ENCODE measurements at places on chromosomes 5 and 9.

DNA sequence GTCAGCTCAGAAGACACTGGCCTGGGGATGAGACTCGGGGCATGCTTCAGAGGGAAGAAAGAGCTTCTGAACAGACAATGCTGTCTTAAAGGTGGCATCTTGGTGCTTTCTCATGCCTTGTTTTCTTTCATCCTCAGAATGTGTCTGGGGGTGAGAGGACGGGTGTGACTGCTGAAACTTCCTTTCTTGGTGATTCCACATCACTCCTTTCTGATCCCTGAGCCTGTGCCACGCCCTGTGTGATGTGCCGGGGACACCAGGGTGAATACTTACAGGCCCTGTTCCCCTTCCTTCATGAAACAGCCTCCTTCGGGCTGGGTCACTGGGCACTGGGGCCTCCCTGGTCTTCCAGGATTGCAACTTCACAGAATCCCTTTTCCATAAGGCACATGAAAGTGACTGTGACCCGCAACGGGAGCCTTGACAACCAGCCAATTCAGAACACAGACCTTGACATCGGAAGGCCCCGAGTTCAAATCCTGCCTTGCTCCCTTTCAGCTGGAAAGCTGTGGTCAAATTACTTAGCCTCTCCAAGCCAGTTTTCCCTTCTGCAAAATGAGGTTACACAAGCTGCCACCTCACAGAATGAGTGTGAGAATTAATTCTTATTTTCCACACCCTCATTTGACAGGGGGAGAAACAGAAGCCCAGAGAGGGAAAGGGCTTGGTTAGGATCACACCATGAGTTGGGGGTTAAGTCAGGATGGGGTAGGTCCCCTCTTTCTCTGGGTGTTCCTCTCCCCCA, 44.1 kb upstream of the IL17B start:
- no peak for DNase-seq

DNA sequence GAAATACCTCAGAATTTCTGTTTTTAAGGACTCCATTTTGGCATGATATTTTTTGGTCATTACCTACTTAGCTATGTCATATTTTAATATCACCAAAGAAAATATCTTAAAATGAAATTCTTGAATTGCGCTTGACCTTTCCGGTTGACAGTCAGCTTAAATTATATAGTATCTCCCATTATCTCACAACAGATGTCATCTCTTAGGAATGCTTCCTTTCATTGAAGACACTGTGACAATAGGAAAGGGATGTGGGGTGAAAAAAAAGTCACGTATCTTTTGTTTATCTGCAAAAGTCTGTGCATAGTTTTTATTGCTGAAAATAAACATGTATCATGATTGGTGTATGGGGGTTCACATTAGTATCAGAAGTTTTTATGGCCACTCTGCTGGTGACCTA, 105.8 kb downstream of the INVS start:
- DNase-seq: no peak

- no peak for DNase-seq
These were observed 5.3 kb upstream of the SAP30L start for GRCh38 chr5:154440540-154440939.

DNA sequence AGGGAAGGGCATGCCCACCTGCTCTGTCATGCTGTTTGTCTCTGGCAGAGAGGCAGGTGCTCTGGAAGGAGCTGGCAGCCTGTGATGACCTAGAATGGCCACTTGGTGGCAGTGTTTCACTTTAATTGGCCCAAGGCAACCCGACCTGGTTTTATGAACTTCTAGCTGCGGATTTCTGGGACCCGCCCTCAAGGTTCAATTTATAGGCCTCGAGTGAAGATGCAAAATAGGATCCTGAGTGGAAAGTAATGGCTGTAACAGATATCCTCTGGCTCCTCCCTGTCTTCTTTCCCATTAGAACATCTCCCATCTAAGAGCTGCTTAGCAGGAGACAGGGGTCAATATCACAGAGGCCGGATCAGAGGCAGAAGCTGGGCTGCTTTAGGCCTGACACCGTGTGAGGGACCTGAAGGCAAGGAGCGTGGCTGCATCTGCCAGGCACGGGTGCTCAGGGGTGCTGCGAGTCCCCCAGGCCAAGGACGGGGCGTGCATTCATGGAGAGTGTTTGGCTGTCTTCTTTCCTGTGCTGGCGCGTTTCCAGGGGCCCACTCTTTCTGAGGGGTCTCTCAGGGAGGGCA, 56.7 kb upstream of the SLC28A3 start:
- DNase-seq: peak; percentile 31

Data from NCI-H2081 treated with DMSO at 0.1 percent for 48 hours (cell line).